ENCODE measurements at places on chromosomes 12 and 14.

GRCh38 chr14:96512122-96512521 is 9.9 kb downstream of the PAPOLA start:
- no peak for DNase-seq

- DNase-seq = no peak
Measured at GRCh38 chr12:100329800-100330199, 27.1 kb upstream of the SLC17A8 start.

GRCh38 chr14:79564371-79564770 is 646.9 kb downstream of the DIO2 start:
- DNase-seq = peak; percentile 69

- DNase-seq = no peak
Measured at GRCh38 chr12:99388671-99389195, 258.8 kb upstream of the GARIN6 start.

DNA sequence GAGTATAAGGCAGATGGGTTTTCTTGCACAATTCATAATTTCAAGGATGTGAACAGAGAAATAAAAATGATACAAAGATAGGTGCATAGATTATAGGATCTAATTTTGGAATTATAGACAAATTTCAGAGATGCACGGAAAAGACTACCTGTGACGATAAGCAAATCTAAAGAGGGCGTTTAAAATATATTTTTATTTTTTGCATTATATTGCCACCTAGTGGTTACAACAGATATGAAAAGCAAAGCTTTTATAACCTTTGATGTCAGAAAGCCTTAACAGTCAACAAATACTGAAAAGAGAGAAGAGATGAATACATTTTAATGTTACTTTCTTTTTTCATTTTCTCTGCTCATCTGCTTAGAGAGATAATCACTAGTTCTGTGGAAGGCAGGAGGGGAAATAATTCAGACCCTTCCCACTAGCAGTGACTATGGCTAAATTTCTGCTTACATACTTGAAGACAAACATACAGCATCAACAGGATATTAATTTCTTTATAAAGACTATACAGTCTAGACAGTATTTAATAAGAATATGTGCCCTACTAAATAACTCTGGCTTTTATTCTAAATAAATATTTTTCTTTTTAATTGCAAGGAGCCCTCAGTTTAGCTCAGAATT is 46.3 kb downstream of the NTS start:
- peak; percentile 20 for DNase-seq
